ENCODE measurements at places on chromosomes 16 and 17.

GRCh38 chr17:66842505-66842904 is 7.6 kb downstream of the CACNG5 start:
- DNase-seq: no peak

DNA sequence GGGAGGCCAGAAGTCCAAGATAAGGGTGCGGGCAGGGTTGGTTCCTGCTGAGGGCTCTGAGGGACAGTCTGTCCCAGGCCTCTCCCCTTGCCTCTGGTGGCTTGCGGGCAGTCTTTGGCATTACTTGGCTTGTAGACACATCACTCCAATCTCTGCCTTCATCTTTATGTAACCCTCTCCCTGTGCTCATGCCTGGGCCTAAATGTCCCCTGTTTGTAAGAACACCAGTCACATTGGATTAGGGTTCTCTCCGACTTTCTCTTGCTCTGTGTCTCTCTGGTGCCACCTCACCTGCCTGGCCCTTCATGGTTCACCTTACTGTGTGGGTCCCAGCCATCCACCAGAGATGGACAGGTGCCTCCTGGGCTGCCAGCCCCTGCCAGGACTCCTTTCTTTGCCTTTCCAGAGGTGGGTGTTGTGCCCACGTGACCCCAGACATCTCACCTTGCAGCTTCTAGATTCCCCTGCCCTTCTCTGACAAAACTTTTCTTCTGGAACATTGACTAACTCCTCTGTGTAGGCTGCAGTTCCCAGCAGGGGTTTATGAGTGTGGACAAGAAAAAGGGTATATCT is 205.8 kb downstream of the MSI2 start:
- DNase-seq: no peak

DNA sequence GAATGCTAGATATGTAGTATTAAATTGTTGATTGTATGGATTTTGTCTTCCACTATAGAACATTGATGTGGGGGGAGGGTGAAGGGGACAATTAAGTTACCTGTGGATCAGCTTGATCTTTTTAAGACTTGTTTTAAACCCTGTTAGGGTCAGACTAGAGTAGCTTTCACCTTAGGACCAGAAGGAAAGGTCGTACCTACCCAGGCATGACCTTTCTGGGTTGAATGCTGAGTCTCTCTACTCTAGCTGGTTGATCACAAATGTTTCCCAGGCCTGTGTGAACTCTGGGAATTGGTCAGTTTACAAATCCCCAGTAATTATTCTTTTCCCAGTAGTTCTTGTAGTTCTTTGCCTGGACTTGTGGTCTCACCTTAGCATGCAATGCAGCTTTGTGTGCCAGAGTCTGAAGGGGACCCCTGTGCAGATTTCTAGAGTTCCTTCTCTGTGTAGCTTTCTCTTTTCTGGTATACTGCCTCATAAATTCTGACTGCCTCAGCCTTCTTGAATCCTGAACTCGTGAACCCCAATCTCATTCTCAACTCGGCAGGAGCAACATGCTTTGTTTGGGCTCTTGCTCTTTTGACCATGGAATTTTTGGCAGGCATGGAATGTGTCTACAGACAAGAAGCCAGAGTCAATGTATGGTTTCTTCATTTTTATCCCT is 54.1 kb downstream of the VMP1 start:
- no peak for DNase-seq

DNA sequence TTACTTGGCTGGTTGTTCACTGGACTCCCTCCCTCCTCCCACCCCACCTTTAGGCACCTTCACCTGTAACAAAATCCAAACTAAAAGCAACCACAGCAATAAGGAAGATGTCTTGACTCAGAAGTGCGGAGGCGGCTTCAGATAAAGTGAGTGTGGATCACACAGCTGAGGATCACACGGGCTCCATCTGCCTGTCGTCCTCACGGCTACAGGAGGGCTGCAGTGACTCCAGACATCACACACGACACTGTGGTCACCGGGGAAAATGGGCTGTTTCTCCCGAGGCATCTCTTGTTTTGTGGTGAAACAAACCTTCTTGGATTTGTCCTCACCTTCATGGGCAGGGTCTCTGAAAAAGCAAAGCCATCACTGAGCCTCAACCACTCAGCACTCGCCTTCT is 7.9 kb upstream of the ACSF3 start:
- DNase-seq: no peak

- DNase-seq: no peak
These were observed 47.1 kb upstream of the ARL4D start for GRCh38 chr17:43351691-43352090.
